GM06990 (cell line): ENCODE measurements at places on chromosomes 11 and 22.
A peak's percentile ranks its signal among the peaks of the same experiment; 100 is the strongest.

DNA sequence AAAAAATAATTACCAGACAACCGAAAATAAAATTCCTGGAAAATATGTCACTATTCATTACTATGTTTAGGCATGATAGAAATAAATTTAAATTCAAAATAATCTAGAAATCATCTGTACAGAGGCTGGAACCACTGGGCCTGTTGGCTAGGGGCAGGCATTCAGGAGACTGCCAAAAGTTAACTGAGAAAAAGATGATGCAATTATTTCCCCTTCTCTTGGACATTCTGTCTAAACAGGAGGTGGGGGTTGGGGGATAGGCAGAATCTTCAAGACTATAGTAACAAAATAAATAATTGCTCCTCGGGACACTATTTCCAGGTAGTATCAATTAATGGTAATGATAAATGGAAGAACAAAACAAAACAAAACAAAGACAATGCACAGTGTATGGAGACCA is 14.1 kb downstream of the BTBD10 start:
- DNase-seq, result no peak

- peak; percentile 10 for DNase-seq
Measured at GRCh38 chr11:90476442-90477007, 253.7 kb upstream of the CHORDC1 start.

- DNase-seq, result peak; percentile 30
Measured at GRCh38 chr11:94279996-94280395, 24.4 kb upstream of the IZUMO1R start.

- DNase-seq, result no peak
Measured at GRCh38 chr11:73862986-73863385, 13.7 kb downstream of the COA4 start.

- no peak for DNase-seq
Measured at GRCh38 chr11:116885951-116886655, 48.7 kb upstream of the APOA1 start.
